ENCODE measurements at places on chromosomes 6 and 20.

GRCh38 chr6:99467509-99468106, 42.5 kb upstream of the PNISR start:
- DNase-seq = peak; percentile 24

- DNase-seq = no peak
Measured at GRCh38 chr6:125279961-125280360, 21.8 kb downstream of the HDDC2 start.

DNA sequence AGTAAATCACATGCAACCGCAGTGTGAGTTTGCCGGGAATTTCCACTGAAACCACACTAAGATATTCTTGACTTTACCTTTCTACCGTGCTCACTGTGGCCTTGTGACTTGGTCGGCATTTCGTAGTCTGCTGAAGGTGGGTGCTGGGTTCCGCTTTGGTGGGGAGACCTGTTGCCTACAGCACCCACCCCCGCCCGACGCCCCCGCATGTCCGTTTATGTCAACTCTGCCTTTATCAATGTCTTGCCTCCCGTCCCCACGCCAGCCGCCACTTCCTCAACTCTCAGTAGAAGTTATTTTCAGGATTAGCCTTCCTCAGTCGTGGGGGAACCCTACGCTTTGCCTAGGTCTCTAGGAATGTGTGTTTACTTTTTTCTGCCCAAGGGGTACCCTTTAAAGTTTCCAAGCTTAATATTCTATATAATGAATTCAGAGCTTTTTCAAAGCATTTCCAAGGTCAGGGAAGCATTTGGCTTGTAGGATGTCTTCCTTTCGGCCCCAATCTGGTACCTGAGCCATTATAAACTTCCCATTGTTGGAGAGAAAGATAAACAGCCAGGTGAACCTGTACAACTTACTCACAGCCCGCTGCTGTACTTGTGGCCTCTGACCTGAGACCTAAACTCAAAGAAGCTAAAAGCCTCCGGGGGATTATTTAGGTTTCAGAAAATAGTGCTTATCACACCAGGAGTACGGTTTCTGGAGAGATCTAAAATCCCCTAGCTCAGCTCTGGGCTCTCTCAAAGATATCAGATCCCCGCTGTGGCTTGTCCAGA, 54.2 kb downstream of the TBC1D7 start:
- no peak for DNase-seq

- DNase-seq = no peak
Measured at GRCh38 chr20:58277107-58277506, 32.4 kb upstream of the RAB22A start.

- peak; percentile 45 for DNase-seq
Measured at GRCh38 chr6:36033935-36034334, 6.3 kb downstream of the MAPK14 start.

- peak; percentile 27 for DNase-seq
Measured at GRCh38 chr6:142331075-142331551, 29.3 kb downstream of the ADGRG6 start.

- peak; percentile 76 for DNase-seq
Measured at GRCh38 chr6:53309059-53309900, 39.5 kb downstream of the ELOVL5 start.

- no peak for DNase-seq
Measured at GRCh38 chr6:43250992-43251373, 7.7 kb downstream of the TTBK1 start.

DNA sequence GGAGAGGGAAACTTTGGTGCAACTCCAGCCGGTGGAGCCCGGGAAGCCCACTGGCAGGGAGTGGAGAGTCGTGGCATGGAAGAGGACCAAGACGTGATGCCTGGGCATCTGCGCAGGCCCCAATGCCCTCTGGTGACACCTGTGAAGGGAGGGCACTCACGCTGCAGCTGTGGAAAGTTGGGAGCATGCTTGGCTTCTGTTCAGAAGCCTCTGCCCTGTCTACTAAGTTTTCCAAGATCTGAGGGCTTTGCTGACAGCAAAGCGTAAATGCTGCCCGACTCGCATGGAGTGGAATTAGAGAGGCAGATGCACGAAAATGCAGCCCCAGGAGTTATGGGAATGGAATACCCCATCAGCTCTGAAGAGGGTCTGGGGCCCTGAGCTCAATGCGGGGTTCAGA, 75.7 kb downstream of the SYNDIG1 start:
- no peak for DNase-seq

GRCh38 chr6:7108964-7109836, 1.4 kb downstream of the RREB1 start:
- DNase-seq = peak; percentile 87

- no peak for DNase-seq
Measured at GRCh38 chr20:62276439-62276838, 26.4 kb upstream of the ADRM1 start.

- no peak for DNase-seq
Measured at GRCh38 chr6:125019918-125020317, 57.7 kb downstream of the RNF217 start.

GRCh38 chr6:29989211-29989610, 46.9 kb downstream of the HLA-A start:
- DNase-seq = no peak

- no peak for DNase-seq
Measured at GRCh38 chr6:34135541-34135940, 10.3 kb downstream of the GRM4 start.

DNA sequence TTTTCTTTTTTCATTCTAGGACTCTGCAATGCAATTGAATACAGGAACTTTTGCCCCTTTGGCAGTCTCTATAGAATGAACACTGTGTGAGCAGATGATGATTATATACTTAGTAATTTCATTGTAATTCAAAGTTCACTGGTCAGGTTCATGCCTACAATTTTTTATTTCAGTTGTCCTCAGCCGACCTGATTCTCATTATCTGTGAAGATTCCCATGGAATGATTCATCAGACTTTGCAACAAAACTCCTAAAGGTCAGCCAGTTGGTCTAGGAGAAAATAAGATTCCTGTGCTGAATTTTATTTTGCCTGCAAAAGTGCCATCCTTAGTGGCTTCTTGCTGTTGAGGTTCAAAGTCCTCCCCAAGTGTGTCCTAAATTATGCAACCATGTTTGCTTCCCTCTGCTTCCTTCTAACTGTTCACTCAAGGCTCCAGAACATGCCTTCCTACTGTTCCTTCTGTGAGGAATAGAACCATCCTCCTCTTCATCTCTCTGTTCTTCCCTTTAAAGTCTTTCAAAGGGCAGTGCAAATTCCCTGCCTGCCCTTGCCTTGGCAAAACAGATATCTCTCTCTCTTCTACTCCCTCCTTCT, 194.2 kb upstream of the CNR1 start:
- DNase-seq = peak; percentile 76

DNA sequence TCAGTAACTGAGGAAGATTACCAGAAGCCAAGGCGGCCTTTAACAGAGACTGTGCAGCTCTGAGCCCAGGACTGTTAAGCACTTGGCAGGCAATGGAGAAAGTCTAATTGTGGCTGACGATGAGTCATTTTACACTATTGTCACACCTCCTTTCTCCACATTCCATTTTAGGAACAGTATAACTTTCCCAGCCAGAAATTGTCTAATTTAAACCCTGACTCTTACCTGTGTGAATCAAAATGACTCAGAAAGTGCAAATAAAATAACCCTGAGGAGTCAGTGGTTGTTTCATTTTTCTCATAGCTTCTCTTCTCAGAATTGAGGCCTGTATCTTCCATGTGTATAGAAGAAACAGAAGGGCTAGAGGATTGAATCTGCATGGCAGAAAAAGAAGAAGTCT, 40.0 kb upstream of the OPN5 start:
- DNase-seq = no peak

- DNase-seq = no peak
Measured at GRCh38 chr6:108831104-108831503, 17.1 kb upstream of the ARMC2 start.

GRCh38 chr20:41119614-41120561, 17.5 kb upstream of the PLCG1 start:
- DNase-seq = no peak

- peak; percentile 71 for DNase-seq
Measured at GRCh38 chr20:8722277-8722928, 346.5 kb upstream of the PLCB4 start.

DNA sequence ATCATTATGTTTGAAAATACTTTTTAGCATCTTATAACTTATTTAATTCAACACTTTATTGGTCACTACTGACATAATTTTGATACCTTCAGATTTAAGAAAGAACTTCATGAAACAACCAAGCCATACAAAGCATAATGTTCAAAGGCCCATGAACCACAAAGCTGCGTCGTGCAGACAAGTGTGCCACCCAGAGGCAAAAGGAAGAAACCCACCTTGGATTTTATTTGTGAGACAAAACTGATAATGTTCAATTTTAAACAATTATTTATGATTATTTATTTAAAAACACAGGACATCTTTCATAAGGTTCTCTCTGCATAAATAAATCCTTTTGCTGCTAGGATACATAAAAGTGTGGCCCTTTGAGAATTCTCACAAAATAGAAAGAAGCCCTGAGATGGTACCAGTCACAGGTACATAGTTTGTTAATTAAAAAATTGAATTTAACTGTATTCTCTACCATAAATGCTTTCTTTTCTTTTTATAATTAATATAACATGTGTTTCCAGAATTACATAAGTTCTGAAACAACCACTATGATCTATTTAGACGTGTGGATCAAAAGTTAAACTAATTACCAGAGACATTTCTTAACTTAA, 143.7 kb downstream of the RALGAPA2 start:
- DNase-seq = peak; percentile 46

GRCh38 chr20:3898639-3899038, 9.5 kb downstream of the PANK2 start:
- no peak for DNase-seq

DNA sequence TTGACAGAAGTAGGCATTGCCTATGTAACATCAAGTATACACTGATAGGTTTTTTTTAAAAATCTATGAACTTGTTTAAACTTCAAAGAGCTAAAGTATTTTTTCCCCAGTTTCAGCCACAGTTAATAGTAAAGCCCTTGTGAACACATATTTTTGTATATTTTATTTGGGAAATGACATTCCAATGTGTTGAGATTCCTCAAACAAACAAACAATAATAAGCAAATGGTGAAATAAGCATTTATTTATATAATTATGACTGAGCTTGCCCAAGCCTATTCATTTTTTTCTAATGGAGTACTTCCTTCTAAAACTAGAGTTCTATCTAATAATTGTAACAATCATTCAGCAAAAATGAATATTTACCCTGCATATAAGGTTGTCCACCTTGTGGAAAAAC, 12.5 kb downstream of the SYCP2 start:
- no peak for DNase-seq

DNA sequence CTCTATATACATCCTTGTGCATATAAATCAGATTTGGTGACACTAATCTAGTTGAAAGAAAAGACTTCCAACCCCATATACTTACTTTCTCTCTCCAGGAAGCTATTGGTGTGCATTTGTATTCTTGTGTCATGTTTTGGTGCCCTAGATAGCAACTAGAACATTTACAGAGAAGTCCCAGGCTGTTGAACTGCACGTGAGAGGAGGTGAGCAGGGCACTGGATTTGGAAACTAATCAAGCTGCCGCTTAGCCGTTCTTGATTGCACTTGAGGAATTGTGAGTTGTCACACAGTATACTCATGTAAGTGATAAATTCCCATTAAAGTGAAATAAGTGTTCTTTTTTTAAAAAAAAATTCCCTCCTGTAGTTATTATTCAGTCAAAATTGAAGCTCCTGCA, 7.6 kb downstream of the WRNIP1 start:
- DNase-seq = no peak

DNA sequence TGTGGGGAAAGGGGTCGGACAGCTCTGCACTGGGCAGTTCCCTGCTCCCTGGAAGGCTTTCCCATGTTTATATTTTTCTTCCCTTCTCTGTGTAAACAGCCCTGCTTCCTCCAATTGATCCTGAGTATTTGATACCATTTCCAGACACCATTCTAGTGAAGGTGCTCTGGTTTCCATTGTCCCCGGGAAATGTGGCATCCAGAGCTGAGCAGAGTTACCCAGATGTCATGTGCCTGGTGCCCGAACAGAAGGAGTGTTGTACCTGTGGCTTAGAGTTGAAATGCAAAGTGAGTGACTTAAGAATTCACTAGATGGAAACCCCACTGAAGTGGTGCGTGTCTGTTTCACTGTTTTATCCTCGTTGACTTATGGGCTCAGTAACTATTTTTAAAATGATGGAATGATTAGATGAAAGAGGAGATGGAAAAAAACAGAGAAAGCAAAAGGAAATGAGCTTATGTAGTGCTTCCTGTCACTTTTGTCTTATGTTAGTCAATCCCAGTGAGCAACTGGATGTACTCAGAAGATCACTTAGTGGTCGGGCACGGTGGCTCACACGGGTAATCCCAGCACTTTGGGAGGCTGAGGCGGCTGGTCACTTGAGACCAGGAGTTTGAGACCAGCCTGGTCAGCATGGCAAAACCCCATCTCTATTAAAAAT, 83.8 kb downstream of the SASH1 start:
- DNase-seq = peak; percentile 50

GRCh38 chr20:60046011-60046413, 87.8 kb downstream of the CDH26 start:
- DNase-seq = peak; percentile 16

DNA sequence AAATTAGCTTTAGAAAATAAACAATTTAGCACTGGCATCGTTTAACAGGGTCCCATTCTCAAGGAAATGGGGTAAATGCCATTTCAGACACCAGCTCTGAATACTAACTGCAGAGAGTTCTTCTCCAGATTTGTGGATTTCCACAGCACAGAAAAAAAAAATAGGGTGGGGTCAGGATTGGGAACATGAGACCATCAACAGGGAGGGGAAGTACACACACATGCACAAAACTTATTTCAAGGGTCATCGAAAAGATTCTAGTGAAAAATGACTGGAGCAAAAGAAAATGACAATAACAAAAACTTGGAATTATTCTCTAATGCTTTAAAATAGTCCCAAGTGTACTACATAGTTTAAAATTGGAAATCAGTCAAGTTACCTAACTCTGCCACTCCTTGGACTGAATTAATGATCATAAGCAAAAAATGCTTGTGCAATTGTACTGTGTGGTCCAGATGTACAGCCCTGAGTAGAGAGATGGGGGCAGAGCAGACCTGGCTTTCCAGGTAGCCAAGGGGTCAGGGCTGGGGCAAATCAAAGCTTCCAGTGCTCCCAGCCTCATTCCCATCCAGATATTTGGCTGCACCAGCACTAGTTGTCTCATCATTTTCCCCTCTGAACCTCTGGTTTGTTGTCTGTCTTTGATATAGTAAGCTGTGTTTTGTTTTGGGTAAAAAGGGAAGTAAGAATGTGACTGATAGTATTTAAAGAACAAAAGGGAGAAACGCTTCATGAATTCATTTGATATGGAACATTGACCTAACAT, 152.4 kb downstream of the SOBP start:
- no peak for DNase-seq

GRCh38 chr6:15359335-15359862, 113.5 kb downstream of the JARID2 start:
- DNase-seq = no peak

DNA sequence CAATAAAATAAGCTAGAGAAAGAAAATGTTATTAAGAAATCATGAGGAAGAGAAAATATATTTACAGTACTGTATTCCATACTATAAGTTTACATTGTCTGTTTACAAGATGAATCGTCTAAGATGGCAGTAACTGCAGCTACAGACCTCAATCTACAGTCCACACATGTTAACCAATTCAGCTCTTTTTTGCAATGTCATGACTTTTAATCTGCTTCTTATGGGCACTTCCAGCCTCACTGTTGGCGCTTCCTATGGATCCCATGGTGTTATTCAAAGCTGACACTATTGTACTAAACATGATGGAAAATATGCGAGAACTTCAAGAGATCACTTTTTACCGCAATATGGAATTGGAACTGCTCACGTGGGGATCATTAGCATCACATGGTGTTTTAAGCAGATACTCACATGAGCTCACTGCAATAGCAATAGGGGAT, 451.5 kb upstream of the CITED2 start:
- no peak for DNase-seq

- DNase-seq = no peak
Measured at GRCh38 chr20:13676682-13677081, 38.0 kb upstream of the TASP1 start.

GRCh38 chr6:3453413-3454272, 3.2 kb downstream of the SLC22A23 start:
- DNase-seq = no peak

Measured in iris pigment epithelial cell (primary cell).